Stimulated activated CD4-positive, alpha-beta T cell treated with anti-CD3 and anti-CD28 coated beads, Interleukin-15, amount 100 ng/mL, for 1 hour (primary cell): ENCODE measurements at places on chromosomes 12 and 14.

DNA sequence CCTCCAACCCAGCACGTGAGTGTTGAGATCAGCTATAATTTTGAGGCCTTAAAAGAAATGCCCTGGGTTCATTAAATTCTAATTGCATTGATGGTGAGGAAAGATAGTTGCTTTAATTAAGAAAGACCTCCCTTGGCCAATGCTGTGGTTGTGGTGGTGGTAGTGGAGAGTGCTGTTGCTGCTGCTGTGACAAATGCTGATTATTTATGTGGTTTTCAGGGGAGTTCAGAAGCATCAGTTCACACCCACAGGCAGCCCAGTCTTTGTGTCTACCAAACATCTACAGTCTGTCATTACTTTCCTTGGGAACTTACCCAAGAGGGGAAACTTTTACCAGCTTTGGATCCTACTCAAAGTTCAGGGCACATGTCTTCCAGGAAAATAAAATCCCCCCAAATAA is 178.4 kb upstream of the PARP11 start:
- no peak for DNase-seq

- no peak for DNase-seq
Observed at GRCh38 chr14:89672636-89673511, 255.8 kb upstream of the FOXN3 start.

- no peak for DNase-seq
Observed at GRCh38 chr14:51182131-51182565, 57.9 kb upstream of the TMX1 start.

DNA sequence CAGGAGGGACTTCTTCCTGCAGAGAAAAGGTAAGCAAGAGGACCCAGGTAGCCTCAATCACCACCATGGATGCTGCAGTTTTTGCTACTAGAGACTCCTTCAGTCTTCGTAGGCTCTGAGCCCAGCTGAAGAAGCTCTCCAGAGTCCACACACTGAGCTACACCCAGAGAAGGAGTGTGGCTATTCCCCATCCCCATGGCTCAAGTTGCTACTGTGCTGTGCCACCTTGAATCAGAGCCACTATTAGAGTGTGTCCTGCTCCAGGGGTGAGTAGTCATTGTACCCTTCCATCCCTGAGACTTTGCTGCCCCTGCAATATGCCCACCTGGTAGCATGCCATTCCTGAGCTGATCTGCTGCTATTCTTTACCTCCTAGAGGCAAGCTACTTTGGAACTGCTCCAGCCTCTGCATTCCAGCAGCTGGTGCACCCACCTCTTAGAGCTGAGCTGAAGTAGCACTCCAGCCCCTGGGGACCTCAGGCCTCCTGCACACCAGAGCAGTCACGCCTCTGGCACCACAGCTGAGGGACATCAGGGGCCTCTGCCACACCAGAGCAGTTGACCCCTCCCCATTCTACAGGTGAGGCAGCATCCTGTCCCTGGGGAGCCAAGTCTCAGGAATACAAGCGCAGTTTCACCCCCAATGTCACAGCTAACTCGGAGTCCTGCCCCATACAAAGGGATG is 213.0 kb downstream of the TRHDE start:
- DNase-seq, result no peak

- DNase-seq, result no peak
Observed at GRCh38 chr14:87067591-87067990, 925.4 kb downstream of the GALC start.

GRCh38 chr12:590206-590750 is 73.0 kb downstream of the NINJ2 start:
- DNase-seq, result no peak

DNA sequence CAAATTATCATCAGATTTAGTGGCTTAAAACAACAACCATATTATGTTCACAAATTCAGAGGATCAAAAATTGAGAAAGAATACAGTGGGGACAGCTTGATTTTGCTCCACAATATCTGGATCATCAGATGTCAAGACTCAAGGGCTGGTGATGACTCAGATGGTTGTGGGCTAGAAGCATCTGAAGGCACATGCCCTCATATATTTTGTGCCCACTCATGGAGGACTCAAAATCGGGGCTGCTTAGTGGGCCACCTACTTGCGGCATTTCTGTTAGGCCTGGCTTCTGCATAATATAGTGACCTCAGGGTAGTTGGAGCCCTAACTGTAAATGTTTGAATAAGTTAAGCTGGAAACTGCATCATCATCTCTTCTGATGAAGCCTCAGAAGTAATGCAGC is 584.5 kb downstream of the SLC16A7 start:
- DNase-seq, result no peak

DNA sequence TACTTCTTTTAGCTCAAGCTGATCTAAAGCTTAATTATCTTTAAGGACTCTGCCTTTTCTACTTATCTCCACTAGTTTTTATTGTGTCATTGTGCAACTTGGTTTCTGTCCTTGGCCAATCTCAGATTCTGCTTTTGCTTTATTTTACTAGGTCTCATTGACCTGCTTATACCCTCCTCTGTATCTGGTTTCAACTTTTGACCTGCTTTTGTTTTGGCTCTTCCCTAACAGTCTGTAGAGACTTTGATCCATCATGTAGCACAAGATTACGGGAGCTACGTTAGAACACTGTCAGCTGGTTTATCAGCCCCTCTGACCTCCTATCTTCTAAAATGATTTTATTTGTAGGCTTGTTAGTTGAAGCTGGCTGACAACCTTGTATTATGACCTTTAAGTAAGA is 43.6 kb downstream of the ZCRB1 start:
- DNase-seq, result no peak

GRCh38 chr14:58466459-58466858 is 38.9 kb downstream of the KIAA0586 start:
- DNase-seq, result no peak

DNA sequence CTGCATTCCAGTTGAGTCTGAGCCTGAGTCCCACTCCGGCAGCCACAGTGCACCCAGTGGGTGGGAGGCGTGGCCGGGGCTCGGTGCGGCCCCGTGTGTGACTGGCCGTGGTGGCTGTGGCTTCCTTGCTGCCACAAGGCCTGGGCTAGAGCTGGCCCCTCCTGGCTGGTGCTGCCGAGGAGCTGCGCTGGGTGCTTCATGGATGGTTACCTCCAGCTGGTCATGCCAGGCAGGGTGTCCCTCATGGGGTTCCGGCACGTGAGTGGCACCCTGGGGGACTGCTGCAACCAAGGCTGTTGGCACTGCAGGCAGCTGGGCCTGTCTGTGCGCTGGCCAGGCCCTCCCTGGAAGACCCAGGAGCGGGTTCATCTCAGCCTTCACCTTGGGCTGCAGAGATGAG is 62.7 kb downstream of the KIF26A start:
- no peak for DNase-seq

GRCh38 chr12:84825149-84825548 is 87.5 kb downstream of the SLC6A15 start:
- no peak for DNase-seq

DNA sequence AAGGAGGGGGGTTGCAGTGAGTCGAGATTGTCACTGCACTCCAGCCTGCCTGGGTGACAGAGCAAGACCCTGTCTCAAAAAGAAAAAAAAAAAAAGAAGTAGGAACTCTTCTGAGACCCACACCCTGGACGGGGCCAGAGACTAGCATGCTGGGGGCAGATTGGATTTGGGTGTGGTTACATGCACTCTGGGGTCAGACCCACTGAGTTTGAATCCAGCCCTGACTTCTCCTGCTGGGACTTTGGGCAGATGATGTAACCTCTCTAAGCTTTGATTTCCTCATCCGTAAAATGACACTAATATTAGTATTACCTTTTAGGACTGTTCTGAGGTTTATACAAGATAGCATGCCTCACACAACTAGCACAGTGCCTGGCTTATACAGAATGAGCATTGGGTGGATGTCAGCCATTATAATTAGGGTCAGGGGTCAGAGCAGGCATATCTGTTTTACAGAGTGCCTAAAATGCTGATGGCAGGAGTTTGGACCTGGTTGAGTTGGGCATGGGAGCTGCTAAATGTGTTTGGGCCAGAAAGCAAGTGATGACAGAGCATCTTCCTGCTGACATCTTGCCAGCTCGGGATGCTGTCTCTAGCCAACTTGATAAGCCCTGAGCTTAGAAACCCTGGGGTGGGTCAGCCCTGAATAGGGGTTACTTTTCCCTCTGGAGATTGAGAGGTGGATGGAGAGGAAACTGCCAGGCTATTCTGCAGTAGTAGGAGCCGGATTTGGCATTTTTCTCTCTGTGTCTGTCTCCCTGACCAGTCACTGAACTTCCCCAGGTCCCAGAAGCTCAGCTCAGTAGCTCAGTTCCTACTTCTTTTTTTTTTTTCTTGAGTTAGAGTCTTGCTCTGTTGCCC is 15.5 kb downstream of the TPCN1 start:
- no peak for DNase-seq

DNA sequence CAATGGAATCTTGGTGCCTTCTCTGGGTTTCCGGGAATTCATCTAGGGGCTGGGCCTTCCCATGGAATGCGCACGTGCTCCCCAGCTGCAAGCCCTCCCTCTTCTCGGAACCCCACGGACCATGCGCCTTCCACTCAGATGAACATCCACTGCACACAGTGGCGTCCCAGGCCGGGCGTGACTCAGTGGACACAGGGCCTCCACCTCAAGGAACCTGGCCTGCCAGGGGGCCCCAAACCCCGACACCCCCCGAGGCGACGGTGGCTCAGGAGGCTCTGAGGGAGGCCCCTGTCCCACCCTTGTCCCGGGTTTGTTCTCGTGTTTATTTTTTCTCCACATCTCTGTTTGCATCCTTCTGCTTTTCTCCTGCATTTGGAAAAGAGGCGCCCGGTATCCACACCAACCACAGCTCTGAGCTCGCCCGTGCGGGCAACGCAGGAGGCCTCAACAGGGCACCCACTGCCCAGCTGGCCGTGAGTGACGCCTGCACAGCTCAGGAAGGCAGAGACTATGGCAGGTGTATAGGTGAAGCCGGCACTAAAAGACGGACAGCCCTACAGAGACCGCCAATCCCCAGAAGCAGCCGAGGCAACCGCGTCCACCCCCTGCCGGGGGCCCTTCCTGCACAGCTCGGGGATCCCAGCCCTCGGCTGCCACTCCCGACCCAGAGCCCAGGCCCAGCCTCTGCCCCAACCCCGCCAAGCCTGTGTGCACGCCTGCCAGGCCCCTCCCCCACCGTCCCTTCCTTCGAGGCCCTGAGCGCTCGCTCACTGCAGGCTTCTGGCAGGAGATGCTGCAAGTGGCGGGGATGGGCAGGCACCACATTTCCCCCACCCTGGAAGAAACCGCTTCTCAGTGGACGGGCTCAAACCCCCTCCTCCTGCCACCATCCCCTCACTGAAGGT is 23.8 kb upstream of the GALNT9 start:
- DNase-seq, result no peak

DNA sequence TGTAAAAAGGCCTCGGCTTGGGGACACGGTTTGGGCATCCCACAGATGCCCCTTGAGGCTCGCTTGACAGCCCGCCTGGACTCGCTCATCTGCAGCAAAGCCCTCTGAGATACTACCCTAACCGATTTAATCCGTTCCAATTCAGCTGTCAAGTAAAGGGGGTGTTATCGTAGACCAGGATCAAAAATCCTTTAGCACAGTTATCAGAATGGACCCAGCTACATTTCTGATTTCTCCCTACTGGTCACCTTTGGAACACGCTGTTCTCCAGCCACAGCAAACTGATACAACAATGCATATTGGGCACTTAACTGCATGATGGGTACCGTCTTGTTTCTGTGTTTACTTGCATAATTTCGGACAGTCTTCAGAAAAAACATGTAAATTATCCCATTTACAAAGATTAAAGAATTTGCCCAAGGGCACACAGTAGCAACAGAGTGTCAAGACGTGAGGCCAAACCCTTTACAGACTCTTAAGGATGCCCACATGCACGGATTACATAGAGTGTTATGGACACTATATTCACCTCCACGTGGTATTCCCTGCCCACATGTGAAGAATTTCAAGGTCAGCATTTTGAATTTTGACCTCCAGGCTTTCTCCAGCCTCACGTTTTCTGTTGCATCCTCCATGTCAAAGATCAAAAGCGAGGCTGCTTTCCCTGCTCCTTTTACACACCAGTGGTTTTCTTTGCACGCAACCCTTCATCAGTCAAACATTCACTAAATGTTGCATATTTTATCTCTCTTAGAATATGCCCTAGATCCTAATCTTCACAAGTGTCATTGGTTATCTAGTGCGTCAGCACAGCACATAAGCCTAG is 3.2 kb upstream of the DUSP6 start:
- no peak for DNase-seq

DNA sequence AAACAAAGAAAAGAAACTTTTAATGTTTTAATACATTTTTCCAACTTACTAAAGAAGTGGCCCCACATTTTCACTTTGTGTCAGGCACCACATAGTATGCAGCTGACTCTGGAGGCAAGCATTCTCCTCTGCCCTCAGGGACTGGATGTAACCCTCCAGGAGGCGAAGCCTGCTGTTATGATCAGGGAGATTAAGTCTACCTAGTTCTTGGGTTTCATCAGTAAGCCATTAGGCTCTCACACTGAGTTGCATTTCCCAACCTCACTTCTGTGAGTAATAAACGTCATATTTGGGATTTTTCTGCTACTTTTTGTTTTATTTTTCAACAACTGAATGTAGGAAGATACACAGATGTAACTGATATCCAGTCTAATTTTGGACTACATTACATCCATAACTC is 101.2 kb upstream of the LRFN5 start:
- no peak for DNase-seq

GRCh38 chr14:70595443-70596185 is 4.8 kb downstream of the MED6 start:
- no peak for DNase-seq

DNA sequence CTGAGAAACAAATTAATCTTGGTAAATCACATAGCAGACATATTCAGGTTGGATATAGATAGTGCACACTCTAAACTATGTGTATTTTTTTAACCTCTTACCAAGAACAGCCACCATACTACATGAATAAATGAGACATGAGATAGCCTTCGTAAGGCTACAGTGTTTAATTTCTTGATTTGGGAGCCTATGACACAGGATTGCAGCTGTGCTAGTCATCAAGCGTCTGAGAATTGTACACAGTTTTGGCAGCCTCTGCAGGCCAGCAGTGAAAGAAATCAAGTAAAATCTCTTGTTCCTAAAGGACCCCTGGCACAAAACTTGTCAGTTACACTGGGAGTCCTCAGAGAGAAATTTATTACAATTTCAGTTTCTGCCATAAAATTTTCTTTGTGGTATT is 236.1 kb downstream of the C12orf50 start:
- no peak for DNase-seq
